Neural progenitor cell (in vitro differentiated cells): ENCODE measurements at places on chromosomes 4 and X. TPM values are rescaled to one million over a fixed set of nuclear protein-coding genes. Genes with fewer than 3 reads are reported as not detected.
A peak's percentile ranks its signal among the peaks of the same experiment; 100 is the strongest.

GRCh38 chr4:56662782-56663468 is 18.2 kb downstream of the HOPX start:
- no peaks in the 10 kb centered on the region for H3K36me3 ChIP-seq
- peaks cover 44% of the 10 kb centered on the region for H3K27me3 ChIP-seq
- H3K27ac ChIP-seq: no peak overlapping the region
- peaks cover 12% of the 10 kb centered on the region for H3K4me1 ChIP-seq

- H3K36me3 ChIP-seq: no peaks in the 10 kb centered on the region
- H3K4me3 ChIP-seq: no peak overlapping the region
- no peaks in the 10 kb centered on the region for H3K27me3 ChIP-seq
- H3K27ac ChIP-seq: no peak overlapping the region
Measured at GRCh38 chrX:139563251-139563650, 32.7 kb downstream of the F9 start.

DNA sequence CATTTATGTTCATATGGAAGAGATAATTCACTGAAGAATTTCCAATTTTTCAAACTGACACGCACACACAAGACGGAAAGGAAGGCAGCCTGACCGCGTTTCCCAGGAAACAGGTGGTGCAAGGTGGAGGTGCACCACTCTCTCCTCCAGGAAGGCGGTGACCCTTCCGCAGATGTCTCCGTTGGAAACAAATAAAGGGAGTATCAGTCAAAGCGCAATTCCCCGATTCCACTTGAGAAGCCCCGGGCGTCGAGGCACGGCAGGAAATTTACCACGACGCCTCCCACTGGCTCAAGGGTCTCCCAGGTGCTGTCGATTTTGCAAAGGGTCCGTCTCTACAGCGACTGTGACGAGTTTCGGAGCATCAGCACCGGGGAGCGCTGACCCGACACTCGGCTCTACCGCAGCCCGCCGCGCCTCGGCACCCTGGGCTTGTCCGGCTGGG is 770 bp upstream of the TIGD2 start:
- DNase-seq: no peak
- H3K4me1 ChIP-seq: peaks cover 9% of the 10 kb centered on the region
- H3K27ac ChIP-seq: no peak overlapping the region

DNA sequence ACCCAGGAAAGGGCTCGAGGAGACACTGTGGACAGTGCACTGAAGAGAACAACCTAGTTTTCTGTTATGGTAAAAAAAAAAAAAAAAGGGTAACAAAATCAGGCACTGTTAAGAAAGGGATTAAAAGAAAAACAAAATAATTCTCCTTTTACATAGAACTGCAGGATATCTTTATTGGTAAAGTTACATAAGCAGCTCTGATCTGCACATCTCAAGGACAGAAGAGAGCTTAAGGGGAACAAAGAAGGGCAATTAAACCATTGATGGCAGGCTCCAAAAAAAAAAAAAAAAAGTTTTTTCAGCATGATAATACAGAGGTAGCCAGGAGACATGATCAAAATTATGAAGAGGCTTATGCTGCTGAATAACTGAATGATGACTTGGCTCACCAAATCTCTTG is 85.0 kb downstream of the HDAC8 start:
- DNase-seq: no peak
- no peaks in the 10 kb centered on the region for H3K27me3 ChIP-seq
- no peaks in the 10 kb centered on the region for H3K4me1 ChIP-seq

DNA sequence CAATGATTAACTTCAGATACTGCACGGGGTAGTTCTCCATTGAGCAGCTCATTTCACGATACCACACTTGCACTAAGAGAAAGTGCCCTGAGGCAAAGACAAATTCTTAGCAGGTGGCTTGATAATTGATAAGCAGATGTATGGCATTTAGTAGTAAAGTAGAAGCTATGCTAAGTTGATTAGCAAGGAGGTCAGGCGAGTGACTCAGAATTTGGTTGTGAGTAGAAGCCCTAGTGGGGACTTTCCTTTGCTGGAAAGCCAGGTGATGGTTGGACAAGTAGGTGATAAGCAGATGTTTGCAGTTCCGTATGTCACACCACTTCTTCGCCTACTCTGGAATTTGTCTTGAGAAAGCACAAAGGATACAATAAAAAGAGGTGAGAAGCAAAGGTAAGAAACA is 58.7 kb downstream of the TLL1 start:
- H3K27ac ChIP-seq: no peak overlapping the region
- no peaks in the 10 kb centered on the region for H3K4me1 ChIP-seq
- no peaks in the 10 kb centered on the region for H3K36me3 ChIP-seq
- H3K4me3 ChIP-seq: no peak overlapping the region
- DNase-seq: no peak

DNA sequence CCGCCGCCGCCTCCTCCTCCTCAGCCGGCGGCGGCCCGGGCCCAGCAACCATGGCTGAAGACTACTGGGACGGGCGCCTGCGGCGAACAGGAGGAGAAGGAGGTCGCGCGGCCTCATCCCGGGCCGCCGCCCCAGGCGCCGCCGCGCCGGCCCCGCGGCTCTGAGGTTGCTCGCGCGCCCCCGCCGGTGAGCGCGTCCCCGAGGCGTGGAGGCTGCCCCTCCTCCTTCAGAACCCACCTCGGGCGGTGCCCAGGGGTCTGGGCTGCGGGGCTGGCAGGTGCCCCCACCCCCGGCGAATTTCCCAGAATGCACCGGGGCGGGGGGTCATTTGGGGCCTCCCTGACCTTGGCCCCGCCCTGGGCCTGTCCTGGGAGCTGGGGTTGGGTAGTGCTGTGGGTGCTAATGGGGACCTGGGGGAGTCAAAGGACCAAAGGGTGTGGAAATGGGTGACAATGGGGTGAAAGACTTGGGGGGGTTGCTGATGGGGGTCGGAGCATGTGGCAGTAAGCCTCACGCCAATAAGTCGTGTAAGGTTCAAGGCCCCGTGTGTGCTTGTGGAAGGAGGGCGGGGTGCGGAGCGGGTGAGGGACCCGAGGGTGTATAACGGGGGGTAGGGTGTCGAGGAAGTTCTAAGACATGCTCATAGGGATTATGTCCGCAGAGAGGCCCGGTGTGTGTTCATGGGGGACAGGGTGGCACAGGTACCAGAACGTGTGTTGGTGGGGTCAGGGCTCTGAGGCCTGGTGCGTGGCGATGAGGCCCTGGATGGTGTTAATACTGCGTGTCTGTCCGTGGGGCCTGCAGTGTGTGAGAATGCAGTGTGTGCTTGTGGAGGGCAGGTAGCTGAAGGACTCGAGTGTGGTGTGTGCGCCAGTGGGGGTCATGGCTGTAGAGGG is 687 bp downstream of the CDK16 start:
- no peaks in the 10 kb centered on the region for H3K27me3 ChIP-seq
- H3K4me3 ChIP-seq: peak overlapping the region; percentile 60
- peak overlapping the region; percentile 97 for H3K27ac ChIP-seq
- no peaks in the 10 kb centered on the region for H3K36me3 ChIP-seq

GRCh38 chrX:53354669-53355068 is 67.8 kb downstream of the SMC1A start:
- DNase-seq: no peak
- no peaks in the 10 kb centered on the region for H3K36me3 ChIP-seq
- no peaks in the 10 kb centered on the region for H3K27me3 ChIP-seq

DNA sequence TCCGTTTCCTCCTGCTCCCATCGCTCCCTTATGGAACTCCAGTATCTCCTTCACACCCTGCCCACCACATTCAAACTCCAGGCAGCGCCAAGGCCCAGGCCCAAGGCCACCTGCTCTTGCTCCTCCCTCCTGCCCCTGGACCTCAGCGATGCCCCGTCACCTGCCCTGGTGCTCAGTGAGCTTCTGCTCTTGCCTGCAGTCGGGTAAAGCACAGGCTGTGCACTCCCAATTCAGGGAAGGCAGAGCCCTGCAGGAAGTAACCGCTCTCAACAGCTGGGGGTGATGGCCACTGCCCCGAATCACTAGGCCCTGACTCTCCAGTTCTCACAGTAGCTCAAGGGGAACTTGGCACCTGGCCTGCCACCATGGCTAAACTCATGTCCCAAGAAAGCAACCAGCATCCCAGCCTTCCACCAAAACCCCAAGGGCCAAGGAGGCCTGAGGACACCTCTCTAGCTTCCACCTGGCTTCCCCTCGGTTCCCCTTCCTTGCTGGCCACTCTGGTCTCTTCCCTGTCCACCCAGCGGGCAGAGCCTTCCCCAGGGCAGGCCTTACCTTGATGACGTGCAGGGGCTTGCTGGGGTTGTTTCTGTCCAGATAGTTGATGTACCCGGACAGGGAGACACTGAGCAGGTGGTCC is 29.3 kb downstream of the WDR1 start:
- H3K27me3 ChIP-seq: no peaks in the 10 kb centered on the region
- H3K4me3 ChIP-seq: no peak overlapping the region
- no peak for DNase-seq
- H3K27ac ChIP-seq: no peak overlapping the region
- no peaks in the 10 kb centered on the region for H3K36me3 ChIP-seq
- peaks cover 3% of the 10 kb centered on the region for H3K4me1 ChIP-seq

DNA sequence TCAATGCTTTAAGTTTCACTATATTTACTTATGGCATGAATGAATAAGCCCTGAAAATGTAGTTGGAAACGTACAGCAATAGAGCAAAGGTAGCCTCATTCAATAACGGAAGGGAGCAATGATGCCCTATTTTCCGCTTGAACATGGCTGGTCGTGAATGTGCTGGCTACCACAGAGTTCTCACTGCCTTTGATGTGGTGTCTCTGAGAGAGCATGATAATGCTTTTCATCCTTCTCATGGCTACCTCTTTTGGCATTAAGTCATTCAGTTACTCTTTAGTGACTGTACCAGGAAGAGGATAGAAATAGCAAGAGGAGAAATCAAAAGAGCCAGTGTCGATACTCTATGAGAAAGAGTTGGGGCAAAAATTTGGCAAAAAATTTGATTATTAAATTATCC is 308.0 kb downstream of the PPP3CA start:
- no peak overlapping the region for H3K27ac ChIP-seq
- no peaks in the 10 kb centered on the region for H3K27me3 ChIP-seq
- no peak for DNase-seq
- H3K4me3 ChIP-seq: no peak overlapping the region
- no peaks in the 10 kb centered on the region for H3K36me3 ChIP-seq

The MAGEB17 gene
- total RNA-seq: 0.09 TPM in 1 of 2 replicates, not detected in the other

The ARX gene
- 5.3 and 9.0 TPM in 2 replicates for total RNA-seq

DNA sequence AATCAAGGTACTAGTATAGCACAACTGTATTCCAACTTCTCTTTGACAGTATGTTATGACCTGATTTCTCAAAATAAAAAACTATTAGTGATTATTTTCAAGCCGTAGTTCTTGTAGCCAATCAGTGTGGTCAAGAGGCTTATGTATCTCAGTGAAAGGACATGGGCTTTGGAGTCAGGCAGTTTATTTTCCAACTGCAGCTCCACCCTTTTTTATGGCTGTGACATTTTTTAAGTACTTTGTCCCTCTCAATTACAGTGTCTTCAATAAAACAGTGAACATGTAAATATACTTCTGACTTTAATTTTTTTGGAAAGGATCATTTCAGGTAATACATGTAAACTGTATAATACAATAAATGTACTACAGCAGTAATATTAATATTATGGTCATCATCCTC is 30.0 kb downstream of the HTN1 start:
- no peaks in the 10 kb centered on the region for H3K36me3 ChIP-seq
- DNase-seq: no peak
- H3K27me3 ChIP-seq: no peaks in the 10 kb centered on the region

The ODAM gene
- not detected in 2 replicates for total RNA-seq

The SORCS2 gene
- total RNA-seq: 5.2 and 12.9 TPM in 2 replicates

The SULT1E1 gene
- not detected in 2 replicates for total RNA-seq

GRCh38 chr4:86976801-86977485 is 42.1 kb downstream of the AFF1 start:
- H3K27ac ChIP-seq: no peak overlapping the region
- H3K4me1 ChIP-seq: peaks cover 7% of the 10 kb centered on the region
- no peak for DNase-seq
- H3K4me3 ChIP-seq: no peak overlapping the region

- no peaks in the 10 kb centered on the region for H3K27me3 ChIP-seq
- no peak overlapping the region for H3K4me3 ChIP-seq
- no peak for DNase-seq
- no peaks in the 10 kb centered on the region for H3K4me1 ChIP-seq
- no peaks in the 10 kb centered on the region for H3K36me3 ChIP-seq
Measured at GRCh38 chr4:93759506-93759905, 69.0 kb upstream of the ATOH1 start.

GRCh38 chr4:663046-663437 is 11.0 kb downstream of the ATP5ME start:
- no peak for DNase-seq
- no peaks in the 10 kb centered on the region for H3K27me3 ChIP-seq
- H3K4me3 ChIP-seq: peak overlapping the region; percentile 63
- peaks cover 5% of the 10 kb centered on the region for H3K4me1 ChIP-seq
- no peak overlapping the region for H3K27ac ChIP-seq

- no peak overlapping the region for H3K27ac ChIP-seq
- no peak for DNase-seq
- no peaks in the 10 kb centered on the region for H3K36me3 ChIP-seq
Measured at GRCh38 chrX:69226459-69227158, 61.4 kb upstream of the PJA1 start.

DNA sequence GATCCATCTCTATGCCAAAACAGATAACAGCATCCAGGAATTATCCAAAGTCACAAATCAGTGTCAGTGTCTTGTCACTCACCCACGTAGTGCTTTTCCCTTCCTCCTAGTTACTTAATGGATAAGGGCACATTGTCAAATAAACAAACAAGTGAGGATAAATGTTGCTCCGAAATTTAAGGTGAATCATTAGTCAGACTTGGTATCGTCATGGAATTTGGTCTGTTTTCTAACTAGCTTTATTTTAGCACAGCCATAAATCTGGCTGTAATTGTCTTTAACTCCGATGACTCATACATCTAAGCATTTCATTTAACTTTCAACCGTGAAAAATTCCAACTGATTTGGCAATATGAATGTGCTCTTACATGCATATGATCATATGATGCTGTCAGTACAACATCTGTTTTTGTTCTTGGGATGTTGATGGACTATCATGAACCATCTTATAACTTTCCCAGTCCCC is 83.3 kb downstream of the SNCA start:
- no peak for DNase-seq
- no peak overlapping the region for H3K27ac ChIP-seq
- H3K4me3 ChIP-seq: no peak overlapping the region
- H3K36me3 ChIP-seq: no peaks in the 10 kb centered on the region
- H3K4me1 ChIP-seq: peaks cover 5% of the 10 kb centered on the region

DNA sequence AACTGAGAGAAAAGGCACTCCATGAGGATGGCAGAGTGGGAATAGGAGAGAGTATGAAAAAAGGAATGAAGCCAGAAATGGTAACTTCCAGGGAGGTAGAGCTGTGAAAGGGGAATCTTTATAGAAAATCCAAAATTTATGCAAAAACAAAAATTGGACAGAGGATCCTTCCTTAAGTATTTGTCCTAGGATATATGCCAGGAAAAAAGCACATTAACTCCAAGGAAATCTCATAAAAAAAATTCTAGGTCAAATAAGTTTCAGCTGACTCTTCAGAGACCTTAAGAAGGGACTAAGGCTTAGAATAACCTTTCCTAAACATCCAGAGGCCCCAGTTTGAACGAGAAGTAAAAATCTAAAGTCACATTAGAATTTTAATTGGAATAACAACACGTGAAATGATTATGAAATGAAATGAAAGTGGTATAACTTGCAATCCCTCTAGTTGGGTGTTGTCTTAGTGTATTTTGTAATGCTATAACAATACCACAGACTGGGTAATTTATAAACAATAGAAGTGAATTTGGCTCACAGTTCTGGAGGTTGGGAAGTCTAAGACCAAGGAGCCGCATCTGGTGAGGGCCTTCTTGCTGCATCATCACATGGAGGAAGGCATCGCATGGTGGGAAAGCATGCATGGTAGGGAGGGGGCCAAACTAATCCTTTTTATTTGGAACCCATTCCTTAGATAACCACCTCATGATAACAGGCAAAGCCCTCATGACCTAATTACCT is 145.4 kb upstream of the RXFP1 start:
- DNase-seq: no peak
- no peaks in the 10 kb centered on the region for H3K27me3 ChIP-seq
- no peaks in the 10 kb centered on the region for H3K36me3 ChIP-seq
- H3K4me3 ChIP-seq: no peak overlapping the region
- no peaks in the 10 kb centered on the region for H3K4me1 ChIP-seq
